Effector CD4-positive, alpha-beta T cell (primary cell): ENCODE measurements at places on chromosomes 1 and 21.

GRCh38 chr1:116819081-116819480, 64.9 kb downstream of the CD2 start:
- no peak for DNase-seq

- no peak for DNase-seq
Measured at GRCh38 chr1:61609040-61609439, 115.9 kb downstream of the TM2D1 start.

- no peak for DNase-seq
Measured at GRCh38 chr1:154821083-154821482, 49.0 kb downstream of the KCNN3 start.

- no peak for DNase-seq
Measured at GRCh38 chr1:229122606-229123005, 148.3 kb upstream of the RAB4A start.

DNA sequence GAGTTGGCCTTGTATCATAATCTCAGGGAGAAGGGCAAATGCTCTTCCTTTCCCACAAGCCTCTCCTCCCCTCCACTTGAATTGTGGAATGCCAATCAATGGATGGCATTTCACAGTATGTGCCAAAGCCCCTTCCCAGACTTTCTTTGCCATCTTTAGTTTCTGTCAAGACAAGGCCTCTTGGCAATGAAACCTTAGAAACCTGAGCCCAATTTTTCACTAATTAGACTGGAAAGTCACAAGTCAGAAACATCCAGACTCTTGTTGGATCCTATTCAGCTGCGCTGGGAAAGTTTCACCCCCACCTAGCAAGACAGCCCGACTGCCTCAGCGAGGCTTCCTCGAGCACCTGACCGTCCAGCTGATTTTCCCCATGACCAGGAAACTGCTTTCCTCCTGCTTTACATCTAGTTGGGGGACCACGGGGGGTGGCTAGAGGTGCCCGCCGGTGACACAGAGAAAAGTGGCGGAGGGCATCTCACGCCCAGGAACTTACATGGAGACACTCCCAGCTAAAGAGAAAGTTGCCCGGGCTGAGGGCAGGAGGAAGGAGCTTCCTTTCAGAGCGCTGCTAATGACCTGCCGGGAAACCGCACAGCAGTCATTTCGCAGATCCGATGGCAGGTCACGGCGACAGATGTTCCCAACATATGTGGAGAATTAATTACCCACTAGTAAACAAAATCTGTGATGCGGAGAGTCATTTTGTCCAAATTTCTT, 302.6 kb upstream of the RRP15 start:
- DNase-seq: no peak
